T follicular helper cell (primary cell): ENCODE measurements at places on chromosomes 1 and 21.

GRCh38 chr1:65423884-65424572 lies 3.6 kb downstream of the LEPR start:
- DNase-seq, result no peak

DNA sequence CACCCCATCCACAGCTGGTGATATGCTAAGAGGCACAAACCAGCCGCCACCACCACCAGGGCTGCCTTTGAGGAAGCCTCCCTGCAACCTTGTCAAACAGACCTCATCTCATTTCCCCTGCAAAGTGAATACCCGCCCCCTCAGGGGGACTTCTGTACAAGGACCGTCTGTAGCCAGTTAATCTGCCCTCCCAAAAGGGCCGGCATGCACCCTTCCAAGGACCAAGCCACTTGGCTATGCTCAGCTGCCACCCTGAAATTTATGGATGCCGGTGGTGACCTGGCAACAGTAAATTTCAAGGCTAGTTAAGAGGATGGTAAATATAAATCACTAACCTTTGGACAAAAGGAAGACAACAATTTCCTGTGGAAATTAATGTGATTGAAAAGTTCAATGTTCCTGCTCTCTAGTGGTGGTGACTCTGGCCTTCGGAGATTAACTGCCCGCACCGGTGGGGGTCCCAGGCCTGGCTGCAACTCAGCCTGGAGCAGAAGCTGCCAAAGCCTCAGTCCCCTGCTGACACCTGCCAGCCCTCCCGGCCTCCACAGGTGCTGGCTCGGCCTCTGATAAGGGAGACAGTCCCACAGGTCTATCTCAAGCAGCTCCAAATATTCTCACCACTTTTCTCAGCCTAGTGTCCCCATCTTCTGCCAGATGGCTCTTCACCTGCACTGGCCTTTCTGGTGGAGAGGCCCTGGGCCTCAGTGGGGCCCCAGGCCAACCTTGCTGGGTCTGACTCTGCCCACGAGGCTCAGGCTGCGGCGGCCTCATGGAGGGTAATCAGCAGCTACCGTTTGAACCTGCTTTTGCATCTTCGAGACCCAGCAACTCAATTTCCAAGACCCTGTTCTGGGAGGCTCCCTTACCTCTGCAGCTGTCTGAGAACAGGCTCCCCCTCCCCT lies 12.2 kb downstream of the TMEM53 start:
- no peak for DNase-seq

- DNase-seq, result no peak
Measured at GRCh38 chr1:30377230-30378002, 346.0 kb downstream of the MATN1 start.

DNA sequence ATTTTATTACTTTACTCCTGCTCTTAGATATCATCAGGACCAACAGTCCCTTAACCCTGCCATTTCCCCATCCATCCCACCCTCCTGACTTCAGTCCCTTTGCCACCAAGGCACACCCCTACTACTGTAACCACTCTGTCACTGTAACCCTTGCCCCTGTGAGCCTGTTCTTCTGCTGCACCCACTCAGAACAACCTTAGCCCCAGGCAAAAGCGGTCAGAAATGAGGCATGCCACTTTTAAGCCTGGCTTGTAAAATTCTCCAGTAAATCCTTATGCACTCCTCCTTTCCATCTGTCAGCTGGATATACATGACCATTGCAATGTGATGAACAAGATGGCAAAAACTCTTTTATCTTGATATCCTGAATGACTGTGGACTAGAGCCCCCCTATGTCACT lies 555.0 kb upstream of the PLXNA2 start:
- DNase-seq, result no peak

- DNase-seq, result no peak
Measured at GRCh38 chr1:27809883-27810282, 20.7 kb upstream of the PPP1R8 start.

- no peak for DNase-seq
Measured at GRCh38 chr21:25183577-25183976, 423.7 kb downstream of the MRPL39 start.
